Activated naive CD4-positive, alpha-beta T cell treated with anti-CD3 and anti-CD28 coated beads, Interleukin-2, amount 10 ng/mL, durations not matched to agents 7 days and 5 days (primary cell): ENCODE measurements at places on chromosomes 7 and 10.

DNA sequence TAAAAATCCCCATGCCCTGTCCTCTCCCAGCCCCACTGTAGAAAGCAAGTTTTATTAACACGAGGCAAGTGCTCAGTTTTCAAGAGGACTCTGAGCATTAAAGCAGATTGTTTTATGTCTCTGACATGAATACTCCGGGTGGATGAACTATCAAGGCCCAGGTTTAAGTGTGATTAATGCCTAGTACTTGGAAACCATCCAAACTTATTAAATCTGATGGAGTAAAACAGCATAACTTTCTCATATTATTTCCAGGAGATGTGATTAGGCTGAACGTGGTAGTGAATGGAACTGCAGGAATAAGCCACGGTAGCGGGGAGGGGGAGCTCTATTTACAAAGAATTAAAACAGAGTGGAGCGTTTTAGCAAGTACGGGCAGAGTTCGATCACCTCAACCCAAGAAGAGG, 144.2 kb upstream of the RNF32 start:
- no peak for DNase-seq

DNA sequence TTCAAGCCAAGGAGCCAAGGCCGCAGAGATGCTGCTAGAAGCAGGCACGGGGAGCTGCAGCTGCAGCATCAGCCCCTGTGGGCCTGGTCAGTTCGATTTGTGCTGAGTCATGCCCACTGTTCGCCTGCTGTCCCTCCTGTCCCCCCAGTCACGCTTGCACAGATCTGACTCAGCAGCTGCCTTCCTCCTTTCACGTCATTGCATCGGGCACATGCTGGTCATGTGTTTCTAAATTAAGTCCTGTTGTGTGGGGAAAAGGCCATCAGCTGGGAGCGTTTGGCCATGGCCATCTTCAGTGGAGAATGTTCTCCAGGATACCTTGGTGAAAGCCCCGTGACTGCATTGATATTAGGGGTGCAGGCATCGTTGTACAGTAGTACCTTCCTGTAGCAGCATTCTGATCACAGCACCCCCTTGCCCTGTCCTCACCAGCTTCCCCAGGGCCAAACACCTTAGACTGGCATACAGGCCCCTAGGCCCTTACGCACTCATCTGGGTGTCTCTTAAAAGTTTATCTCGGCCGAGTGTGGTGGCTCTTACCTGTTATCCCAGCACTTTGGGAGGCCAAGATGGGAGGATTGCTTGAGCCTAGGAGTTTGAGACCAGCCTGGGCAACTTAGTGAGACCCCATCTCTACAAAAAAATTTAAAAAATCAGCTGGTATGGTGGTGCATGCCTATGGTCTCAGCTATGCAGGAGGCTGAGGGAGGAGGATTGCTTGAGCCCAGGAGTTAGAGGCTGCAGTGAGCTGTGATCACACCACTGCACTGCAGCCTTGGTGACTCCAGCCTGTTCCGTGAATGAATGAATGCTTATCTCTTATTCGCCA, 23.2 kb downstream of the POR start:
- no peak for DNase-seq

GRCh38 chr7:70926666-70927065, 205.3 kb upstream of the GALNT17 start:
- no peak for DNase-seq

DNA sequence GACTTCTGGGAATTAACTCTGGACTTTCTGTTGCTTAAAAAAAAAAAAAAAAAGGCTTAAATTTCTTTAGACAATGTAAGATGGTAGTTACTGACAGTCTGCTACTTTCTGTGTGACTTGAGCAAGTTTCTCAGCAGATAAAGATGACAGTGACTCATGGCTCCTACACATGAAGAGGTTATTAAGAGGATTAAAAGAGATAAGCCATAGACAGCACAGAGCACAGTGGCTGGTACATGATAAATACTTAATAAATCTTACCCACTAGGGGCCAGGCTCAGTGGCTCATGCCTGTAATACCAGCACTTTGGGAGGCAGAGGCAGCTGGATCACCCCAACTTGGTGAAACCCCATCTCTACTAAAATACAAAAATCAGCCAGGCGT, 174.8 kb downstream of the JAZF1 start:
- DNase-seq = no peak

GRCh38 chr10:101745074-101745696, 30.7 kb downstream of the FGF8 start:
- no peak for DNase-seq

GRCh38 chr10:100890673-100891317, 22.0 kb upstream of the SLF2 start:
- DNase-seq = no peak

- no peak for DNase-seq
These were observed 608.2 kb downstream of the GALNT17 start for GRCh38 chr7:71740174-71740560.

GRCh38 chr10:102113261-102113955, 6.8 kb downstream of the LDB1 start:
- peak; percentile 47 for DNase-seq

DNA sequence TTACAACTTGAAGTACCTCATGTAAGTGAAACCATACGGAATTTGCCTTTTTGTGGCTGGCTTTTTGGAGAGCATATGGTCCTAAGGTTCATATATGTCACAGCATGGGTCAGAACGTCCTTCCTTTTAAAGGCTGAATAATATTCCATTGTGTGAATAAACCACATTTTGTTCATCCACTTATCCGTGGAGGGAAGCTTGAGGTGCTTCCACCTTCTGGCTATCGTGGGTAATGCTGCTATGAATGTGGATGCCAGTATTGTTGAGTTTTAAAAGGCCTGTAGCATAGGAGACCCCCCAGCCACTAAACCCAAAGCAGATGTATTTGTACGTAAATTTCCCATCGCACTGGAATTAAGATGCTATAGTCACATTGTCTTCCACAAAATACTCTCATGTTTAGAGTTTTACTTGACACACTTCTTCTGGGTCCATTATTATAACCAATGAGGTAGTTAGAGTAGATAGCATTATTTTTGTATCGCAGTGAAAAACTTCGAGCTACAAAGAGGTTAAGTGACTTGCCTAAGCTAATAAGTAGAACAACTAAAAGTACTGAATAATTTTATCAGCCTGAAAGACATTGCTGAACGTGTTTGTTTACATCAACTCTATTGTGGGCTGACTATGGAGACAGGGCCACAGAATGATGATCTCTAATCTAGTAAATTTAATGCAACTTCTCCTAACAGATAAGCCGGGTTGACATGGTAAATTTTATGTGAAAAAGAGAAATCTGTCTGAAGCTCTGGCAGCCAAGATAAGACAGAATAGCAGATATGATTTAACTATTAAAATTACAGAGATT, 183.0 kb upstream of the CTBP2 start:
- no peak for DNase-seq

DNA sequence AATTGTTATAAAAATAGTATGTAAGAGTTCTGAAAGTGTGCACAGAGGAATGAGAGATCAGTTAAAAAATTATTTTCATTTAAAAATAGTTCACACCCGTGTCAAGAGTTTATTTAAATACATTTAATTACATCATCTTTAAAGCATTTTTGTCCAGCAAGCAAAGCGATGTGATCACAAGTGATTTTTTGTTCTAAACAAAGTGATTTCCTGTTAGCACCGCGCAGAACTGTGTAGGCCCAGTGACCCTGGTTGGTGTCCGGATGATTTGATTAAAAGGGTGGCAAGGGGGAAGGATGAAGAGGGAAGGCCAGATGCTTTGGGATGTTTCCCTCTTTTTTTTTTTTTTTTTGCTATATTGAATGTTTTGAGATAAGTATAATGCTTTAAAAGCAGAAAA, 227.8 kb upstream of the PITRM1 start:
- DNase-seq = no peak

- no peak for DNase-seq
These were observed 31.5 kb upstream of the SH2D4B start for GRCh38 chr10:80506189-80506575.

GRCh38 chr7:80833289-80834268, 85.3 kb downstream of the SEMA3C start:
- DNase-seq = no peak

GRCh38 chr7:37356911-37357636, 91.6 kb downstream of the ELMO1 start:
- DNase-seq = no peak

DNA sequence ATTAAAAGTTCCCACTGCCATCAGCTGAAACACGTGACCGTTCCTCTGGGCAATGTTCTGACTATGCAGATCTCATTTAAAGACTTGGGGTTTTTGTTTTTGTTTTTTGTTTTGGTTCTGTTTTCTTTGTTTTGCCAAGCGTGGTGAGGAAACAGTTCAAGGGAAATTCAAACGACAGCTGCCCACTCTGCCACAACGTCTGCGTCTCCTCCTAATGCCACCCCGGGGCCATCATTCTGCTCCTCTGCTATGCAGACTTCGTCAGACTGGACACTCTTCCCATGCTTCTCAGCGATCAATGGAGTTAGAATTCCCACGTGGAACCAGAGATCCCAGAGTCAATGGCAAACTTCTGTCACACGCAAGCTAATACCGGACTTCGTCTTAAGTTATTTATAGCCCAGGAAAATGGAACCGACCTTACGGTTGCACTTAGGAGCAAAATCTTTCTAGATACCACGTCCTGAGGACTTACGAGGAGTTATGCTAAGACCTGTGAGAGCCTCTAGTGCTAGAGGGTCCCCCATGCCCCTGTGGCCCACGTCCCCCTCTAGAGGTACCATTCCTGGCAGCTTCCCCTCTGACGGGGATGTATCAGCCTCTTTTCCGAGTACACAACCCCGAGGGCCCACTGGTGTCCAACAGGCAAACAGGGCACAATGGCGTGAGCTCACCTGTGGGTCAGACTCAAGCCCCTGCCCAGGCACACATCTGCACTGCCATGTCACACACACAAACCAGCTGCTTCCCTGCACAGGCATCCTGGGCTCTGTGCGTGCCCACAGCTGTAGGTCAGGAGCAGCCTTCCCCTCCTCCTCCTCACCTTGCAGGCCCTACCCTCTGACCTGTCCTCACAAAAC, 24.4 kb downstream of the EBF3 start:
- DNase-seq = no peak

GRCh38 chr10:63365976-63366765, 99.6 kb downstream of the JMJD1C start:
- DNase-seq = no peak

DNA sequence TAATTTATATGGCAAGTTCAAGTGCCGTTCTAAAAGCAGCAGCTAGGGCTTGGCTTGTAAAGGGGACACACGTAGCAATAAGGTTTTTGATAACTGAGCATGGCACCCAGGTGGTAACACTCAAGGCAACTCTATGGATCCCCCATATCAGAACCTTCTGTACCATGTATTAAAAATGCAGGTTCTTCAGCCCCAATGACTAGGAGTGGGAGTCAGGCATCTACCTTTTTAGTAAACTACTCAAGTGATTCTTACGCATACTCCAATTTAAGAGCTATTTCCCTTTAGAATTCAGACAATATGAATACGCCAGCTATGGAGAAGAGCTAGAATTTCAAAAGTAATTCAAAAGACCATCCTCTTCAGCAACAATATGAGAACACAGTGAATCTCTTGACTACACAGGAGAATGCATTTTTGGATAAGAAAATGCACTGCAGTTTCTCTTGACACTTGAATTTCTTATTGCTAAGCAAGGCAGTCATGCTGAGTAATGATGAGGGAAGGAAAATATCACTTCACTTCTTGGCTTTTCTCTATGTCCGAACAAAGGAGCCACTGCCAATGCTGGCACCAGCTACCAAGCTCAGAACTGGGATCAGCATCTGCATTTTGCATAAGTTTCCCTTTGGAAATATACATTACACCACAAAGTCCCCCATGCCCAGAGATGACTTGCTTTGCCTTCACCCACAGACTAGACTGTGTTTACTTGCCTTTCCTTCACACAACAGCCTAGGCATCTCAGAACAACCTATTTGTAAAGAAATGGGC, 53.5 kb downstream of the ABLIM1 start:
- DNase-seq = no peak

GRCh38 chr10:59173414-59173813, 3.0 kb upstream of the PHYHIPL start:
- DNase-seq = no peak

- DNase-seq = no peak
These were observed 646.3 kb upstream of the ANKRD30A start for GRCh38 chr10:36479073-36479472.

DNA sequence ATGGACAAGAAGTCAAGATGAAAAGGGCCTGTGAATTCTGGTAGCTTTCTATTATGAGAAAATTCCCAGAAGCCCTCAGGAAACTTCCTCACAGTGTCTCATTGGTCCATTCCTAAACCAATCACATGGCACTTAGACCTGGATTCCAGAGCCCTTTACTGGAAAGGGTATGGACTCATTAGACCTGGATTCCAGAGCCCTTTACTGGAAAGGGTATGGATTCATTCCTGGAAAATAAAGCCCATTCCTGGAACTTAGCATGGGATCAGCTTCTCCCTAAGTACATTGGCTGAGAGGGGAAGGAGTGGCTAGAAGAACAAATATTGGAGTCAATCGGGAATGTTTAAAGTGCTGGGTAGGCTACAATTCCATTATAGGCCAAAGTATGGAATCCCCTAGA, 3.7 kb upstream of the CACUL1 start:
- DNase-seq = no peak

- DNase-seq = no peak
These were observed 31.1 kb upstream of the HIBADH start for GRCh38 chr7:27693794-27694193.

DNA sequence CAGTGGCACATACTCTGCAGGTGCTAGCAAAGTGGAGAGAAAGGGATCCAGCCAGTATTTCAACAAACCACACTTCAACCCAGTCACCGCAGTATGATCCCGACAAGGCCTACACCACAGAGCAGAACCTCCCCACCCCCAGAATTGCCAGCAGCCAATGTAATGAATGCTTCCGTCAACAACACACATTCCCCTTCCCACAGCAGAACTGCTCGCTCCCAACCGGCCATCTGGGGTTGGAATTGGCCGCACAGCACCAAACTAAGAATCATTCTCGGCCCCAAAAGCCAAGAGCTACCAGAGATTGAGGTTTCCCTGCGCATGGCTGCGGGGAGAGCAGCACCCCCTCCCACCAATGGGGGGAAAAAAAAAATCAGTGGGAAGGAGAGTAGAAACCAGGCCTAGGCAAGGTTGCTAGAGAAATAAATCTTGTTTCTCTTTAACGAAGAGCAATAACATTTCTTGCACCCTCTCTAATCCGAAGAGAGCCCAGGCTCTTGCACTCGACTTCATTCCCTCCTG, 1.1 kb downstream of the WASL start:
- DNase-seq = peak; percentile 51

GRCh38 chr7:140667476-140667875, 5.3 kb upstream of the ADCK2 start:
- no peak for DNase-seq

- no peak for DNase-seq
These were observed 21.3 kb upstream of the LRGUK start for GRCh38 chr7:134105841-134106240.

DNA sequence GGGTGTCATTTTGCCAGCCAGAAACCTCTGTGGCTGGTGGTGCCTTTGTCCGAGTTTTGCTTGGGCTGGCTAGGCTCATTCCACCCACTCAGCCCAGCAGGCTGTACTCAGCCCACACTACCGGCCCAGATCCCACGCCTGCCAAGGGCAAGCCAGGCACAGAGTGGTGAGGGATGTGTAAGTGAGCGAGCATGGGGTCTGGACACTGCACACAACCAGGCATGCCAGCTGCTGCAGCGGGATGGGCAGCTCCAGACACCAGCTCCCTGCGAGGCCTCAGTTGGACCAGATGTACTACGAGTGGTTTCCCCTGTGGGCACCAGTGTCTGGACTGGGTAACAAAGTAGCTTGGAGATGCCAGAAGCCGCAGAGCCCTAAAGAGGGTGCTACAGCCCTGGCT, 134.2 kb upstream of the C7orf33 start:
- no peak for DNase-seq
